Renal cortical epithelial cell (primary cell): ENCODE measurements at places on chromosomes 16 and 17. TPM values are rescaled to one million over a fixed set of nuclear protein-coding genes. Genes with fewer than 3 reads are reported as not detected.

- no peak for DNase-seq
Measured at GRCh38 chr17:37317867-37318266, 57.9 kb upstream of the C17orf78 start.

DNA sequence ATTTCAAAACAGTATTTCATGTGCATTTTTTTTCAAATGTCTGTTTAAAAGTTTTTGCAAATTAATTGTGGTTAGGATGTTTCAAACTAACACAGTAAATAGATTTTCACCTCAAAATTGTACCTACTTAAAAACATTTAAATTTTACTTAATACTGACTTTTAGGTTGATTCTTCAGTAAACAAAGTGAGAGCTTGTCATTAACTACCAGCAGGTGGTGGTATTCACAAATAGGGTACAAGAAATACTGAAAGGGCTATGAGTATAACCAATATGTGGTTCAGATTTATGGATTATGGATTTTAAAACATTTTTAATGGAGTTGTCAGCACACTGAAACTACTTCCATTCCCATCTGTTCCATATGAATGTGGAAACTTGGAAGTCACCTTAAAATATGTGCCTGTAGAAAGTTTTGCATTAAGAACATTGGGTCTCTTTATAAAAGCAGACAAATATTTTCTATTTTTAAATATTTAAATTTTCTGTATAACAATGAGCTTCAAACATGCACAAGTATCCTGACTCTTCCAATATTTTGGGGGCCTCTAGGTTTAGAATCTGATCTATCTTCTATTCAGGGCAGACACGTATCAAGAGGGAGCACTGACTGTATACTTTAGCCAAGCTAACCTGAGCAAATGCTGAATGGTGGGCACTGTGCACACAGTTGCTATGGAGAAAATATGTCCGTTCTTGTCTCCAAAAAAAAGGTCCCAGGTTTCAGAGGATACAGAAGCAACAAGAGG, 155.6 kb downstream of the SNX11 start:
- peak; percentile 68 for DNase-seq

GRCh38 chr16:87138316-87138715, 178.9 kb downstream of the C16orf95 start:
- DNase-seq = no peak

DNA sequence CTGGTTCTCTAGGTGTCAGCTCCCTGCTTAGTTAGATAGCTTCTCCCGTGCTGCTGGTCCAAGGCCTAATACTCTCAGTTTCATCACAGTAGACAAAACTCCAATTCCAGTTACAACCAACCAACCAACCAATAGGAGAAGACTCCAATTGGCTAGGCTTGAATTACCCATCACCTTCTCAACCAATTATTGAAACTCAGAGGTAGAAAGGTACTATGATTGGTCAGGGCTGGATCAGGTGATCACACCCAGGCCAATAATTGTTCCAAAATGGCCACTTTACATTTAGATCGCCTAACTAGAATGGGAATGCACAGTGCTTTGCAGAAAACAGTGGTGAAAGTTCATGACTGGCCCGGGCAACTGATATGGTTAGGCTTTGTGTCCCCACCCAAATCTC, 49.5 kb upstream of the CRHR1 start:
- DNase-seq = no peak

DNA sequence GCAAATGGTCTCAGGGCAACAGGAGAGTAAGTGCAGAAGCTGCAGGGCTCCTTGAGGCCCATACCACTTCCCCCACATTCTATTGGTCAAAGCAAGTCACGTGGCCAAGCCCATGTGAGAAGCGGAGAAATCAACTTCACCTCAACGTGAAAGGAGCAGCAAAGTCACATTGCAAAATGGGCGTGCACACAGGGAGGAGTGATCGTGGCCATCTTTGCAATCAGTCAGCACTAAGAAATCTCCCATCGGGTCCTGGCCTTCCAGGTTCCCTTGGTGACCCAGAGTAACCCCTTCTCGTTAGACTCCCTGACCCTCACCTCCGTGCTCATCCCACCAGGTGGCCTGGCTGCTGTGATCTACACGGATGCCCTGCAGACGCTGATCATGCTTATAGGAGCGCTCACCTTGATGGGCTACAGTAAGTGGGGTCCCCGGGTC, 38.0 kb downstream of the SLC5A11 start:
- DNase-seq = no peak

DNA sequence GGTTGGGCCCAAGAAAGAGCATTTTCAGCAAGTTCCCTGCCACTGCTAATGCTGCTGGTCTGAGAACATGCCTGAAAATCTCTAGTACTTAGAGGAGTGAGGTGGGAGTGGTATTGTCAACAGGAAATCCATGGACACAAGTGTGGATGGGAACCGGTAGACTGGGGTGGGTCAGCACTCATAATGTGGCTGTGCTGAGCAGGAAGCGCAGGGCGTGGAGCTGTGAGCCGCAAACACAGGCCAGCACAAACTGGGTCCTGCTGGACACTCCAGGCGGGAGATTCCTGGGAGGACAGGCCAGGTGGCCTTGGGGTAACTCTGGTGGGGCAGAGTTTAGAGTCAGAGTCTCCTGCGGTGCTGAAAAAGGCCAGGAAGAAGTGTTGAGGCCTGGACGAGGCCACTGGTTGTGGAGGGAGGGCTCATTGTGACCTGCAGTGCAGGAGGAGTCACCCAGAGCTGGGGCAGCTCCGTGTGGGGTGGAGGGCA, 62.6 kb downstream of the BANP start:
- DNase-seq = no peak

- no peak for DNase-seq
Measured at GRCh38 chr16:58492066-58492465, 7.9 kb upstream of the NDRG4 start.

GRCh38 chr17:13350466-13350865, 251.3 kb downstream of the HS3ST3A1 start:
- no peak for DNase-seq

- no peak for DNase-seq
Measured at GRCh38 chr16:2468725-2469398, 2.2 kb upstream of the NTN3 start.

DNA sequence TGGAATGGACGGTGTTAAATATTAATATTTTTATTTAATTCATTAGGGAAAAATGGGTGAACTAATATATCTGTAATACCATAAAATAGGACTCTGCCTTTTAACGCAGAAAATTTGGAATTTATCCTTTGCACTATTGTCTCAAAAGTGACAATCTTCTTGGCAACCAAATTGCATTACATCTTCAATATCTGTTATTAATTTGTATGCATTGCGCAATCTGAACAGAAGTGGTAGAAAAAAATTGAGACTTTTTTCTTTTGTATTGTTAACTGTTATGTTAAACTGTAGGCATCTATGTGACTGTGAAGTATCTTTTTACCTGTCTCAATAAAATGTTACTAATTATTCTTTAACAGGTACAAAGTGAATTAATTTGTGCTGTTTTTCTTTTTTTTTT, 55.6 kb downstream of the PPM1E start:
- no peak for DNase-seq

- peak; percentile 95 for DNase-seq
Measured at GRCh38 chr16:11084484-11084875, 140.1 kb downstream of the CLEC16A start.

GRCh38 chr17:36578671-36579070, 13.0 kb upstream of the DHRS11 start:
- no peak for DNase-seq

Gene LRRC36
- total RNA-seq = 1.6 TPM in 1 of 2 replicates, not detected in the other

Gene MATCAP1
- 3.3 and 10.7 TPM in 2 replicates for total RNA-seq

Gene NLGN2
- total RNA-seq = 2.6 and 17.1 TPM in 2 replicates

Gene MPV17L
- total RNA-seq = 0.50 and 4.2 TPM in 2 replicates

Gene NPIPB12
- total RNA-seq = 7.8 and 31.8 TPM in 2 replicates

Gene CSH2
- total RNA-seq = not detected in 2 replicates

Gene MT1A
- total RNA-seq = 0.89 and 4.3 TPM in 2 replicates

Gene SLC38A8
- not detected in 2 replicates for total RNA-seq

Gene TNFRSF12A
- 196 and 480 TPM in 2 replicates for total RNA-seq

Gene ETV4
- 1.9 and 5.7 TPM in 2 replicates for total RNA-seq

Gene HOXB8
- 8.3 and 65.8 TPM in 2 replicates for total RNA-seq

Gene MT1G
- 7.8 and 10.5 TPM in 2 replicates for total RNA-seq

Gene SHBG
- total RNA-seq = 0.25 TPM in 1 of 2 replicates, not detected in the other

Gene MT3
- total RNA-seq = not detected in 2 replicates

Gene ABCC12
- total RNA-seq = not detected in 2 replicates

Gene KRTAP9-8
- not detected in 2 replicates for total RNA-seq

Gene FOXJ1
- 0.17 and 1.1 TPM in 2 replicates for total RNA-seq
